Astrocyte of the hippocampus (primary cell): ENCODE measurements at places on chromosomes 6 and 20.

GRCh38 chr20:3759884-3760283, 7.7 kb downstream of the ADISSP start:
- DNase-seq, result no peak

DNA sequence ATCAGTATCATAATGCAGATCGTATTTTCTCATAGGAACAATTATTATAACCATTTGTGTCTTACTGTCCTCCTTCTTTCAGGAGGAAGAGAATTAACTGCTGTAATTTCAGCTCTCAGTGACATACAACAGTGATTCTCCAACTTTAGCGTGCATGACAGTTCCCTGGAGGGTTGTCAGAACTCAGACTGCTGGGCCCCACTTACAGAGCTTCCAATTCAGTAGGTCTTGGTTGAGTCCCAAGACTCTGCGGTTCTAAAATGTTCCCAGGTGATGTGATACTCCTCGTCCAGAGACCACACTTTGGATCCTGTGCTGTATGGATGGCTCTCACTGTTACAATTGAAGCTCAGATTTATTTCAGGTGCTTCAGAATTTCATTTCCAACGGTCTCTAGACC, 72.8 kb downstream of the CAP2 start:
- no peak for DNase-seq

DNA sequence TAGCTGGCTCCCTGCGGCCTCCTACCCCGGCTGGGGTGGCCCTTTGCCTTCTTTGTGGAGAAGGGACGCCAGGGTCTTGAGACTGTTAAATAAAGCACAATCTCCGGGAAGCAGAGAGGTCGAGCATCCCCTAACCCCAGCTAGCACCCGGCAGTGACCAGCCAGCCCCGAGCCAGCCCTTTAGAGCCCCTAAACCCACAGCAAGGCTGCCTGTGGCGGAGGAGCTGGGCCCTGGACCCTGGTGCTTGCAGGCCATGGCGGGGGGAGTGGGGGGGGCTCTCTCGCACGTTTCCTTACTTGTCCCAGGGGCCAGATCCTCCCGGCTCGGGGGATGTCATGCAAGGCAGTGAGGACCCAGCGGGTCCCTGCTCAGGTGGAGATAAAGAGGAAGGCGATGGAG, 49.2 kb upstream of the GATA5 start:
- no peak for DNase-seq

DNA sequence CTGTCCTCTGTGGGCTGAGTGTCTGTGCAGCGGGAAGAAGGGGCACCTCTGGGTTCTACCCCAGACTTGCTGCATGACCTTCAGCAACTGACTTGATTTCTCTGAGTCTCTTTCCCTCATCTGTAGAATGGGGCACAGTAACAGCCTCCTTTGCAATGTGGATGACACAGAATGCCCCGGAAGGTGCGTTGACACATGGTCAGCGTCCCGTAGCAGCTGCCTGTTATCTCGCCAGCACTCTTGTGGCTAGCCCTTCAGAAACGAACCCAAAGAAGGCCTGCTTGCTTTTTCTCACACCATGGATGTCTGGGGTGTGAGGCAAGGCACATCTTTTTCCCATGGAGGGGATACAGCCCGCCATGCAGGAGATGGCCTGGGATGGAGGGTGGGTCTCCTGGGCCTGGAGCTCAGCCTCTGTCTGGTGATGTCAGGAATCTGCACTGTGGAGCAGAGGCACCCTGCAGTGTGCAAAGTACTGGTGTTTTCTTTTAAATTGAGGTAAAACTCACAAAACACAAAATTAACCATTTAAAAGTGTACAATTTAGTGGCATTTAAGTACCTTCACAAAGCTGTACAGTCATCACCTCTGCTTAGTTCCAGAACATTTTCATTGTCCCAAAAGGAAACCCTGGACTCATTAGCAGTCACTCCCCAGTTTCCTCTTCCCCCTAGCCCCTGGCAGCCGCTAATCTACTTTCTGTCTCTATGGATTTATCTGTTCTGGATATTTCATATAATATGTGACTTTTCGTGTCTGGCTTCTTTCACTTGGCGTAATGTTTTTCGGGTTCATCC, 59.8 kb upstream of the FAM83D start:
- DNase-seq, result no peak

DNA sequence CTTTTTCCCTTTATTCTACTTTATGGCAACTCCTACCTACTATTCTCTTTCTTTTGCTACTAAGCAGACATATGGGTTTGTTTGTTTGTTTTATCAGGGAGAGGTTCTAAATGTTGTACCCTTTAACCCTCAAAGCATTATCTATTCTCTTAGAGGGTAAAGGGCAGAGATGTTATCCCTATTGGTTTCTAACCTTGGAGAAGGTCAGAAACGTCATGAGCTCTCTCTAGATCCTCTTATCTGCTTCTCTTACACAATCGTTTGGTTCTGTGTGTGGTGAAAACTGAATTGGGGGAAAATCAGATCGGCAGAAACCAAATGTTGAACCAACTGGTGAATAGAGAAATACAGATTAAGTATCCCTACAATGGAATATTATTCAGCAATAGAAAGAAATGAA, 6.4 kb upstream of the MPC1 start:
- DNase-seq, result no peak

- no peak for DNase-seq
These were observed 12.3 kb upstream of the COL9A1 start for GRCh38 chr6:70315079-70315751.

- DNase-seq, result peak; percentile 82
These were observed 78.7 kb upstream of the BTN3A2 start for GRCh38 chr6:26286168-26286877.

- DNase-seq, result peak; percentile 63
These were observed 107.7 kb downstream of the CD109 start for GRCh38 chr6:73803562-73804241.

DNA sequence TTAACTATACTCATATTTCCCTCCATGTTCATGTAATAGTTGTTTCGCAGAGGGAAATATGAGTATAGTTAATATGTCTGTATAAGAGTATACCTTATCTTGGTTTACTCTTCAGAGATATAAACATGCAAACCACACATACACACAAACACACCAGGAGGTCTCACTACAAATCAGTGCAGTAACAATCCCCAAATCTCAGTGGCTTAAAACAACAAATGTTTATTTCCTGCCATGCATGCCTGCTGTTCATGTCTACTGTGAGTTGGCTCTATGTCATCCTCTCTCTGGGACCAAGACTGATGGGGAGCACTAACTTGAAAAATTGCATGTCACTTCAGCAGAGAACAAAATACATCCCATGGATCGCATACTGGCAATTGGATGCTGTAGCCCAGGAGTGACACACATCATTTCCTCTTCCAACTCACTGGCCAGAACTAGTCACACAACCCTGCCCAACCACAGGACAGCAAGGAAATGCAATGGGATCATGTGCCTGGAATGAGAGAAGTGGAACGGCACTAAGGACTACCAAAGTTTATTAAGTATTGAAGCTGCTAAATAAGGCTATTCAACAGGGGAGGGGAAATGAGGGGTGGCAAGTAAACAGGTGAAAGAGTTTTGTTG, 89.0 kb upstream of the DTNBP1 start:
- DNase-seq, result no peak

GRCh38 chr6:128508588-128509296, 11.7 kb downstream of the PTPRK start:
- peak; percentile 79 for DNase-seq

DNA sequence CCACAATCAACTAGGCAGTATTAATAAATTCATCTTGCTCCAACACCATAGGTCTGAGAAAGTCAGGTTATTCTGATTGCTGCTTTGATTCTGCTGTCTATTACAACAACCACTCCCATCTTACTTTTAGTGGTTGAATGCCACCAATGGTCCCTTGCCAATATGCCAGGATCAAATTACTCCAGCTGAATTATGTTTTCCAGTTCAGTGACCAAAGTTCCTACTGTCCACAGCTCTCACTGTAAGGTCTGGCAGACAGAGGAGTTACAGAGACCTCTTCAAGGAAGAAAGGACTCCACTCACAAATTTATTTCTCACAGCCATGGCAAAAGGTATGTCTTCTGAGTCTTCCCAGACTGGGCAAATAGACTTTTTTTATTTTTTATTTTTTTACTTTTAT, 557.0 kb downstream of the HAO1 start:
- no peak for DNase-seq

DNA sequence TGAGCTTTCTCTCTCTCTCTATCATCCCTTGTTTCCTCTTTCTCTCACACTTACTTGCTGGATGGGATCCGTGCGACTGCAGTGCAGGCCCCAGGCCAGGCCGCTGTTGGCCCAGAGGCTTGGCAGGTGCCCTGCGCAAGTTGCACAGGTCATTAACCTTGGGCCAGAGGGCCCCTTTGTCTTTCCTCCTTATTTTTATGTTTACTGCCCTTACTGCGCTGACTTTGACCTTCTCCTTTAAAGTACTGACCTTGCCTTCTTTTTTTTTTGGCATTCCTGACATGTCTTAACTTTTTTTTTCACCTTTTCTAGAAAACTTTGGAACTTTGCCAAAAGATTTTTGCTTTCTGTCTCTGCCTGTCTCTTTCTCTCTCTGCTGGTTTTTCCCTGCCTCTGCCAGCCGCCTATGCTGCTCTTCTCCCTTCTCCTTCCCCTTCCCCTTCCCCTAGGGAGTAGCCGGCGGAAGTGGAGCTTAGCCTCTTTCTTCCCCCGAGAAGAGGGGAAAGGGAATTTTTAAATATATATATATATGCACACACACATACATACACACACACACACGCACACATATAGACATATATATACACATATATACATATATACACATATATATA, 59.6 kb upstream of the CDH4 start:
- DNase-seq, result no peak

GRCh38 chr20:10807013-10807412, 133.2 kb upstream of the JAG1 start:
- DNase-seq, result no peak

- peak; percentile 85 for DNase-seq
These were observed 79.9 kb upstream of the CD83 start for GRCh38 chr6:14037402-14038277.

DNA sequence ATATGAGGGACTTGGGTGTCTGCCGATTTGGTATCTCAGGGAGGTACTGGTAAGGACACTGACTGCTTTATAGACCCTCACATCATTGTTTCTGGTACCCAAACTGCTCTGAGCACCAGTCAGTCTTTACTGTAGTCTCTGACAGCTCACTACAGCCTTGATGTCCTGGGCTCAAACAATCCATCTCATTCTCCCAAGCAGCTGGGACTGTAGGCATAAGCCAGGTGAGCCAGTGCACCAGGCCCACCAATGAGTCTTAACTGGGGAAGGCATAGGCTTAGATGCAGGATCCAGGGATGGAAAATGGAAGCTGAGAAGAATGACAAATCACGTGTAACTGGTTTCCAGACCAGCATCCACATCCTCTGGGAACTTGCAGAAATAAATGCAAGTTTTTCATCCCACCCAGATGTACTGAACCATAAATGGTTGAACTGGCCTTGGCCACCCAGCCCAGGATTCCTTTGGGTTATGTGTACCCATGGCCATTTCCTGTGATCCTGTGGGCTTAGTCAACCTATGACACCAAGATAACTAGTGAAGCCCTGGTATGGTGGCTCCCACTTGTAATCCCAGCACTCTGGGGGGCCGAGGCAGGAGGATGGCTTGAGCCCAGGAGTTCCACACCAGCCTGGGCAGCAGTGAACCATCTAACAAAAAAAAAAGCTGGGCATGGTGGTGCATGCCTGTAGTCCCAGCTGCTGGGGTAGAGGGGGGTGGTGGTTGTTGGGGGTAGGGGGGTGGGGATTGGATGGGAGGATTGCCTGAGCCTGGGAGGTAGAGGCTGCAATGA, 5.8 kb downstream of the TUBB start:
- DNase-seq, result peak; percentile 54

DNA sequence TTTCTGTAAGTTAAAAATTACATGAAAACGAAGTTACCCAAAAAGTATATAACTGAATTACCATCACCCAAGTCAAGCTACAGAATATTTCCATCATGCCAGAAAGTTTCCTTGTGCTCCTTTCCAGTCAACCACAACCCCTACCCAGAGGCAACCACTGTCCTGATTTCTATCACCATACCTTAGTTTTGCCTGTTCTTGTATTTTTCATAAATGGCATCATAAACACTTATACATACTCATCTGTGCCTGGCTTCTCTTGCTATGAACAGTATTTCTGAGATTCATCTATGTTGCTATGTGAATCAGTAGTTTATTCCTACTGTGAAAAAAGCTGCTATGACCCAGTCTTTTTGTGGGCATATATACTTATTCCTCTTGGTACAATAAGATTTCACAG, 7.4 kb downstream of the FKBP5 start:
- no peak for DNase-seq

DNA sequence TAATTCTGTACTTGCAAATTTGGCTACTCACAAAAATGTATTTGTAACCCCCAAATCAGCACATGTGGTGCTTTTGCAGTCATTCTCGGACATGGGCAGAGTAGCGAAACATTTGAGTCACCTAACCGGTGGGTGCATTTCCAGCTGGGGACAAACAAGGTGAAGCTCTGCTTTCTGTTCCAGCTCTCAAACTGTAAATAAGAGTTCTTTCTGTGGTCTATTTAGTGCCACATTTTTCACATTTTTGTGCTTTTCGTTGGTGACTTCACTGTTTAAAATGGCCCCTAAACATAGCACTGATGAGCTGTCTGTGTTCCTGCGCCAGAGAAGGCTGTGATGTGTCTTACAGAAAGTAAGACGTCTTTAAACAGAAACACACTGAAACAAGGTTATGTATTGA, 244.5 kb downstream of the CDC5L start:
- peak; percentile 77 for DNase-seq

GRCh38 chr6:152298848-152299735, 338.1 kb downstream of the SYNE1 start:
- DNase-seq, result no peak

- DNase-seq, result peak; percentile 78
These were observed 200.3 kb upstream of the FAM83B start for GRCh38 chr6:54646069-54646950.

DNA sequence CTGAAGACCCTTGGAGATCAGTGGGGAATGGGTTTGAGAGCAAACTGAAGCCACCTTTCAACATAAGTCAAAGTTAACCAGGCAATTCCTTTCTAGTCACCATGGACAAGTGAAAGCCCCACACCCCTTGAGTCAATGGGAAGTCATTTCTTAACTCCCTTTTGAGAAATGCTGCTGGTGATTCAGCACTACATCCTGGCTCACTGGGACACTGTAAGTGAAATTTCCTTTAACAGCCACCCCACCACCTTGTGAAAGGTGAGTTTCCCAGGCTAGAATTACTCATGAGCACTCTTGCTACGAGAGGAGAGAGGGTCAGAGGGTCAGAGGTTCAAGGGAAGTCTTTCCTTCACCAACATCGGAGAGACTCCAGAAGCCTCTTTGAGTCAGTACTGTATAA, 93.3 kb upstream of the MARCKS start:
- DNase-seq, result peak; percentile 29

DNA sequence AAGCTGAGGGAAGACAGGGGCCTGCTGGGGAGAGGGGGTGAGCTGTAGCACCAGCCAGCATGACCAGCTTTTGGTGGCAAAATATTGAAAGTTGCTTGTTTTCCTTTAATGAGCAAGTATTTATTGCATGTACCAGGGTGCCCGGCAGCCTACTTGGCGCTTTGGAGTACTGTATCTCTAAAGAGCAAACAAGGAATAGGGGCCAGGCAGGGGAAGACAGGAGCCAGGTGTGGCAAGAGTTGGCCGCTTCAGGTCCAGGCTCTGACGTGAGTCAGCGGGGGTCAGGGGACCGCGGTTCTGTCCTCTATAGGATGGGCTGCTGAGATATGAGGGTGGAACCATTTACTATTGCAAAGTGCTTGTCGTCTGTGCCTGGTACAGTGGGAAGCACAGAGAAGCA, 63.1 kb downstream of the PSMG4 start:
- DNase-seq, result no peak

- DNase-seq, result no peak
These were observed 4.5 kb downstream of the LAMA5 start for GRCh38 chr20:62362590-62362940.
